Esophagus squamous epithelium (tissue), 5 donors: ENCODE measurements at places on chromosomes 12 and 14. TPM values are rescaled to one million over a fixed set of nuclear protein-coding genes. Genes with fewer than 3 reads are reported as not detected.

DNA sequence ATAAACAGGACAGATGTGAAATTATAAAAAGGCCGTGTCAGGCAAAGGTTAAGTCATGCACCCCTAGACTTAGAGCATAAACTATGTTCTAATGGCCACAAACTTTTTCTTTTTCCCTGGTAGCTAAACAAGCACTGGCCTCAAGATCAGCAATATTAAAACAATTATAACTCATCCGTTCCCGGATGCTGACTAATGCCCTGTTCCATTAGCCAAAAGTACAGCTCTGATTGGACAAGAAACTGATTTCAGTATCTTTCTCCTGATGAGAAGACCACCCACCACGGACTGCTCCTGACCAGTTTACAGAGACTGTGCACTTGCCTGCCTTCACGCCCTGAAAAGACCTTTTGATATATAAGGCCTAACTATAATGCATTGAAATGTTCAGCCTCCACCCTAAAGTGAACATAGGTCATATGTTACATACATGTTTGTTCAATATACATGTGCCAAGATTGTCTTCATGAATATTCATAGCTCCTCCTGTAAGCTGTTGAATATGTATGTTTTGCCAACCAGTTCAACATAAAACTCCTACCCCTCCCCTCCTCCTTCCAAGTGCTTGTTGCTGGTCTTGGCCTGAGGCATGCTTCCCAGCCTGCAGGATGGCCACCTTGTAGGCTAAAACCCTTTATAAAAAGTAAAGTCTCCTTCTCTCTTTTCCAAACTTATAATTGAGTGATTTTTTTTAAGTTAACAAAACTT is 162.0 kb downstream of the IPO8 start:
- no peak for DNase-seq

- no peak for DNase-seq
Measured at GRCh38 chr14:89179891-89180404, 237.1 kb downstream of the FOXN3 start.

- DNase-seq, result no peak
Measured at GRCh38 chr14:64849940-64850339, 29.8 kb downstream of the SPTB start.

DNA sequence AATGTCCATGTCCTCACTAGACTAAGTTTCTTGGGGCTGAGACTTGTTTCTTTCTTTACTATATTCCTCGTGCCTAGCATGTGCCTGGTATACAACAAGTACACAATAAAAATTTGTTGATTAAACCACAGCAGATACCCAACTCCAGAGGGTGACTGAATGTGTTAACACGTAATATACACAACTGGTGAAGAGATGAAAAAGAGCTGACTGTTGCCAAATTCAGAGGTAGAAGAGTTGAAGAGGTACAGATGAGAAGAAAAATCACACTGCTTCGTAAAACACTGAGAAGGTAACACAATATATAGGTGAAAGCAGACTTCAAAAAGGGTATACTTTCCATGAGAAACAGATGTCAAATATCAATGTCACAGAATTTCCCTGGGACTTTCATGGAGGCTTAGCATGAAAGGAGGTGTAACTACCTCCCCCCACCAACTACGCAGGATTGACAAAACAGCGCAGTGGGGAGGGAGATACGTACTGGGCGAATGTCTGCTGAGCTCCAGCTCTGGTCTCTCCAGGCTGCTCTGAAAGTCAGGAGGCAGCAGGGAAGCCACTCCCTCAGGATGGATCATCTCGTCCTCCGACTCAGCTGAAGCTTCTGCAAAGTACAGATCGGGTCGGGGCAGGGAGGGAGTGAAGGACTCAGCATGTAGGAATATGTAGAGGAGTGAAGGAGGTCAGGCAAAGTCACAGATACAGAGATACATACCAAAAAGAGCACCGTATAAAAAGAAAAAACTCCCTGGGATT is 5.3 kb downstream of the ACIN1 start:
- no peak for DNase-seq

- no peak for DNase-seq
Measured at GRCh38 chr14:94583557-94583956, 2.3 kb downstream of the SERPINA5 start.

DNA sequence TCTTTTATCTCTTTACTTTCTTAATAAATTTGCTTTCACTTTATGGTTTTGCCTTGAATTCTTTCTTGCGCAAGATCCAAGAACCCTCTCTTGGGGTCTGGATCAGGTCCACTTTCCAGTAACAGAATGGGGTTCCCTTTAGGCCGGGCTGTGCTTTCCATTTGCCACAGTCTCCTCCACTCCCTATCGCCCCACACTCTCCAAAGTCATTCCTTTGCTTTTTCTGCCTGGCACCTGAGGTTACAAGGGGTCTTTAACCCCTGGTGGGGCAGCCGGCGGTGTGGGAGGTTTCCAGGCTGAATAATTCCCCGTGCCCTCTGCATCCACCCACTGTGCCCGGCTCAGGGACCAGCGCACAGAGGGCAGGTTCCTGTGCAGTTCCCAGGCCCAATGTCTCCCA is 42.9 kb upstream of the LHX5 start:
- no peak for DNase-seq

- no peak for DNase-seq
Measured at GRCh38 chr12:51372021-51372420, 19.2 kb downstream of the GALNT6 start.

DNA sequence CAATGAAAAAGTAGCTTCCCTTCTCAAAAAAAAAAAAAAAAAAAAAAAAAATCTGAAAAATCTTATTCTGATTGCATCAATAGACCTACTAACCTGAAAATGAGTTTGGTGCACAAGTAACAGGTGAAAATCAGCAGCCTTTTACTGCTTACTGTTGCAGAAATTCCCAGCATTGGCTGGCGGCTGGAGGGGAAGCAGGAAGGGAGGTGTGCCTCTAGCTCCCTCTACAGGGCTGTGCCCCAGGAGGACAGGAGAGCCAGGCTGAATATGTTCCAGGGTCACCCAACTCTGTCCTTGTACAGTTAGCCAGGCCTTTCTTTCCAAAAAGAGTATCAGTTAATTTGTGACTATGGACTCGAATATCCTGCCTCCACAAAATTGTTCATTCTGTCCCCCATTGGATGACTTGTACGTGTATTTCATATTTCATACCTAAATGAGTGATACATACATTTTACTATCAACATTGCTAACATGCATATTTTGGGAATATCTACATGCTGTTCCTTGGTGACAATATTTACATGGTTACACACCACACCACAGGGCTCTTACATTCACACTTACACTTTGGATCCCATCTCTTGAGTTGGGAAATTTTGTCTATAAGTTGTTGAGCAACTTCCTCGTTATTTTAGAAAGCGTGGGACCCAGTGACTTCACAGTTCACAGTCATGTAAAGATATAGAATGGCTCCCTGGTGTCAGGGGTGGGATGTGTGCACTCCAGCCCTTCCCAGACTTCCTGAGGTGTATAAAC is 124.8 kb downstream of the SAMD4A start:
- no peak for DNase-seq

- DNase-seq, result no peak
Measured at GRCh38 chr12:79162948-79163347, 298.4 kb downstream of the SYT1 start.

DNA sequence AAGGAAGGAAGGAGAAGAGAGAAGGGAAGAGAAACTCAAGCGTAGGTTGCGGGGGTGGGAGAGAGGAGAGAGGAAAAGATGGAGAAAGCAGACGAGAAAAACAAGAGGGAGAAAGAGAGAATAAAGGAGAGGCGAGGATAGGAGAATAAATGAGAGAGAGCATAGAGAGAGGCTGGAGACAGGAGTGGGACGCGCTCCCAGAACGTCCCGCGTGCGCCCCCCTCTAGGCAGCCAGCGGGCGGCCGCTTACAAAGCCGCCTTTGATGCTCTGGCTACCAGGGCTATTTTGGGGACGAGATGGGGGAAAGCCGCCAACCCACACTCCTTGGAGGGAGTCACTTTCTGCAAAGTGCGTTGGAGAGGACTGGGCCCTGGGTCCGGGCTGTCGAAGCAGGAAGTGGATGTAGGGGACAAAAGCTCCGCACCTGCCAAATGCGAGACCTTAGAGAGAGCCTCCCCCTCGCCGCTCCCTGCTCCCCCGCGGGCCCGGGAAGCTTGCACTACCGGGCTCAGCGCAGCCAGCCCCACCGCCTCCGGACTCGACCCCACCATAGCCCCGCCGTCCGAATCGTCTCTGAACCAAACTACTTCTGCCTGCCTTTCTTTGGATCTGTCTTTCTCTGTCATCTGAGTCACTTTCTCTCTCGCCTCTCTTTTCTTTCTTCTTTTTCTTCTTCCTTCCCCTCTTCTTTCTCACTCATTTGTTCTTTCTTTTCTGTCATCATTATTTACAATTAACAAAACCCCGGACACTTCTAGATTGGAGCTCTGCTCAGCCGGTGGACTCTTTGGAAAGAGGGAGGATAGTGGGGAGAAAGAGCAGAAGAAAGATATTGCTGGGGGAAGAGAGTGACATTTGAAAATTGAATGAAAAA is 8.0 kb downstream of the ASCL1 start:
- DNase-seq, result no peak

- no peak for DNase-seq
Measured at GRCh38 chr12:108112832-108113556, 16.1 kb upstream of the WSCD2 start.

- DNase-seq, result no peak
Measured at GRCh38 chr14:68784226-68784910, 8.5 kb downstream of the ZFP36L1 start.

DNA sequence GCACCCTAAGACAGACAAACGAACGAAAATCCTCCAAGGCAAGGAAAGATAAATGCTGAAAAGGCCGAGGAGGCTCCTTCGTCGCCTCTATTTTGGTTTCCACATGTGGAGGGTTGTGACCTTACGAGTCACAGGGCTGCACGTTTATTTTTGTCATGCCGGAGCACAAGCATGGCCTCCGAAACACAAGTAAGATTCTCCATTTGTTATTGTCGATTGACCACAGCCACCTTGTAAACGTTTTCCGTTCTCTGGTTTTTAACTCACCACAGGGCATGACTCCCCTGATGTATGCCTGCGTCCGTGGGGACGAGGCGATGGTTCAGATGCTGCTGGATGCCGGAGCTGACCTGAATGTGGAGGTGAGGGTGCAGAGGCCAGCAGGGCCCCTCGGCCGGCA is 73.1 kb upstream of the PWP1 start:
- no peak for DNase-seq

GRCh38 chr12:52387859-52388258 is 2.4 kb upstream of the KRT84 start:
- no peak for DNase-seq

Gene TCTN1
- total RNA-seq, result 15.6 TPM

Gene A2ML1
- total RNA-seq, result 497 TPM

Gene AEBP2
- total RNA-seq, result 50.2 TPM

Gene TMTC1
- 31.9 TPM for total RNA-seq

Gene FAM186B
- total RNA-seq, result 1.1 TPM
